Anterior cingulate cortex (tissue), 58 donors: ENCODE measurements at places on chromosomes 5 and 9.

- no peak for DNase-seq
Measured at GRCh38 chr9:130239363-130239695, 26.2 kb upstream of the HMCN2 start.

- DNase-seq: no peak
Measured at GRCh38 chr5:173884402-173885053, 3.6 kb upstream of the CPEB4 start.

- no peak for DNase-seq
Measured at GRCh38 chr9:105206496-105206820, 38.0 kb upstream of the SLC44A1 start.

GRCh38 chr5:148482697-148483462 lies 99.1 kb downstream of the FBXO38 start:
- no peak for DNase-seq

DNA sequence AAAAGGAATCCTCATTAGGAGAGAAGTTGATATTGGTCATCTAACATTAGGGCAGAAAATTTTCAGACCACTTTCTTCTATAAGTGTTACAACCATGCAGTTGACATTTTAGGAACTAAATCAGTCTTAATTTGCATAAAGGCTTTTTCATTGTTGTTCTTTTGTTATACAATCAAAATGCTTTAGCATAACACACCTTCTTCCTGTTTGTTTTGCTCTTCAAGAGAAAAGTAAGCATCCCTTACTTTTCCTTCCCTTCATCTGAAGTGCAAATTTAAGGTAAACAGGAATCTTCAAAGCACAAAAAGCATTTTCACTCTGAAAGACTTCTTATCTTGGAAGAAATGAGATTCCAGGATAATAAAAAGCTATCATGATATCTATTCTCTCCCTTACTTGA lies 273.6 kb downstream of the PTPRD start:
- DNase-seq: no peak

DNA sequence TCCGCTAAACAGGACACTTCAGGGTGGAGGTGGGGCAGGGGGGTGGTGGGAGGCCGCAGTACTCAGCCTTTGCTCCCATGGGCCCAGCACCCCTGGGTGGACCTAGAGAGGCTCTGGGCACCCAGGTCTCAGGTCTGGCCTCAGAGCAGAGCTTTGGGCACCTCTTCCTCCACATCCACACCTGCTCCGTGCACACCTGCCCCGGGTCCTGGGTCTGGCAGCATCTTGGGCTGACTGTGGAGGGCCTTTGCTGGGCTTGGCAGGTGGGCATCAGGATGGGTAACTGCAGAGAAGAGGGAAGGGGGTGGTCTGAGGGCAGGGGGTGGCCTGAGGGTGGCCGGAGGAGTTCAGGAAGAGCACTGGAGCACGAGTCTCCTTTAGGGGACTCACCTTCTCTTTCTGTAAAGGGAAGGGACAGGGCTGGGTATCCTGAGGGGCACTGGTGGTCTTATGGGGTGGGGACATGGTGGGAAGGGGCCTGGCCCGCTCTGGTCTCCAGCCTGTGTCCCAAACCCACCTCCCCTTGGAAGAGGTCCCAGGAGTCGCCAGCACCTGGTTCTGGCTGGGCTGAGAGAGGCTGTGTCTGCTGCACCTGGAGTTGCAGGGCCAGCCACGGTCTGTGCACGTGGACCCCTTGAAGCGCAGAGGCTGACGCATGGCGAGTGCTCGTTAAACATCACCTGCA lies 106.7 kb upstream of the IER5L start:
- DNase-seq: no peak

GRCh38 chr5:106311230-106311915 lies 1359.4 kb downstream of the EFNA5 start:
- no peak for DNase-seq

GRCh38 chr9:121765021-121765950 lies 113.9 kb downstream of the DAB2IP start:
- DNase-seq: no peak

DNA sequence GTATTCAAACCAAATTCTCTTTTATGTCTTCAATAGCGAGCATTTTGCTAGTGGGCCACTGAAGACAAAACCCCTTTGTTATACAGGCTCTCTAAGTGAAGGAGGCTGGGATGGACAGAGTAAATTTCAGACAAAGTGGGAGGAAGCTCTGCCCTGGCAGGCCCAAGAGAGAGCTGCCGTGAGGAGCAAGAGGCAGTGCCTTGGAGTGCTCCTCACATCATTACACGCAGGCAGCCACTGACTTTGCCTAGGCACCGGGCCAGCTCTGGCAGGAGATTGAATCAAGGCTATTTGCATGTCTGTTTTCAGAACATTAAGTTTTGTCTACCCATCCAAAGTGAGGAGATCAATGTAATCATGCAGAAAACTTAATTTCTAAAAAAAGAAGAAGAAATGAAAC lies 167.7 kb downstream of the CCDC192 start:
- peak; percentile 20 for DNase-seq

- no peak for DNase-seq
Measured at GRCh38 chr9:112784020-112784785, 33.6 kb downstream of the SNX30 start.

DNA sequence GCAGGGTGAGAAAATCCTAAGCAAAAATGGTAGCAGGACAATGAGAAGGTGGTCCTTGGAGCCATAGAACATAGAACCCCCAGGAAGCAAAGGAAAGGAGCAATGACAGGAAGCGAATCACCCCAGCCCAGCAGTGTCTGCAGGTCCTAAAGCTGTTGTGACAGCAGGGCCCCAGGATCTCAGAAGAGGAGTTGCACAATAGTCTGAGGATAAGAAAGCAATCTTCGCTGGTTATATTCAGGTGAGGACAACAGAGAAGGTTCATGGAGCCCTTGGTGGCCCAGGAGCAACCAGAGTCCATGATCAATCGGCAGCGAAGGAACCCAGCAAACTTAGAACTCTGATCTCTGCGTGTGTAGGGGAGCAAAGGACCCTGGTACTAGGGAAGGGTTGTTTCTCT lies 234.8 kb upstream of the IRX2 start:
- no peak for DNase-seq

DNA sequence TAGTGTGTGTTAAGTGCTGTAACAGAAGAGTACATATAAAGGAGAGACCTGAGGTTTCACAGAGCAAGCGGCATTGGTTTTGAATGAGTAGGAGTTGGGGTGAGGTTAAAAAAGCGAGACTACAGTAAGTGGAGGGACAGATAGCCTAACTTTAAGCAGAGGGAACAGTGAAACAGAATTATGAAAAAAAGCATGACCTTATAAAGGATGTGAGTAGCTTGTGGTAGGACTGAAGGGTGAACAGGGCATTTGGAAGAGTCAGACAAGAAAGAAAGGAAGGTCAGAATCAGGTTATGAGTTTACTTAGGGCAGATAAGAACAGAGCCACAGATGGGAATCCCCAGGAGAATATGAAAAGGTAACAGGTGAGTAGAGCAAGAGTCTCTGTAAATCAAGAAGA lies 22.5 kb downstream of the MSANTD3 start:
- DNase-seq: no peak

DNA sequence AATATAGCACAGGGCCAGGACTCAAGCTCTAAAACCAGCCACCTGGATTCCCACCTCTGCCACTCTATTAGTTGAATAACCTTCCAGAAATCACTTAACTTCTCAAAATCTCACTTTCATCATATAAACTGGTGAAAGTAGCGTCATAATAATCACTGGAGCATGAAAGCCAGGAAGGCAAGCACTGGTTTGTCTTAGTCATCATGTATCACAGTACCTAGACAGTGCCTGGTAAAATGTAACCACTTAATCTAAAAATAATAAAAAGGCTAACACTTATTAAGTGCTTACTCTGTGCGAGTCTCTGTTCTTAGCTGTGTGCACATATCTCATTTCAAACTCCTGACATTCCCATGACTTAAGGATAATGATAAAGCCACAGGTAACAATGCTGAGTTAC lies 109.4 kb downstream of the ASTN2 start:
- DNase-seq: no peak

DNA sequence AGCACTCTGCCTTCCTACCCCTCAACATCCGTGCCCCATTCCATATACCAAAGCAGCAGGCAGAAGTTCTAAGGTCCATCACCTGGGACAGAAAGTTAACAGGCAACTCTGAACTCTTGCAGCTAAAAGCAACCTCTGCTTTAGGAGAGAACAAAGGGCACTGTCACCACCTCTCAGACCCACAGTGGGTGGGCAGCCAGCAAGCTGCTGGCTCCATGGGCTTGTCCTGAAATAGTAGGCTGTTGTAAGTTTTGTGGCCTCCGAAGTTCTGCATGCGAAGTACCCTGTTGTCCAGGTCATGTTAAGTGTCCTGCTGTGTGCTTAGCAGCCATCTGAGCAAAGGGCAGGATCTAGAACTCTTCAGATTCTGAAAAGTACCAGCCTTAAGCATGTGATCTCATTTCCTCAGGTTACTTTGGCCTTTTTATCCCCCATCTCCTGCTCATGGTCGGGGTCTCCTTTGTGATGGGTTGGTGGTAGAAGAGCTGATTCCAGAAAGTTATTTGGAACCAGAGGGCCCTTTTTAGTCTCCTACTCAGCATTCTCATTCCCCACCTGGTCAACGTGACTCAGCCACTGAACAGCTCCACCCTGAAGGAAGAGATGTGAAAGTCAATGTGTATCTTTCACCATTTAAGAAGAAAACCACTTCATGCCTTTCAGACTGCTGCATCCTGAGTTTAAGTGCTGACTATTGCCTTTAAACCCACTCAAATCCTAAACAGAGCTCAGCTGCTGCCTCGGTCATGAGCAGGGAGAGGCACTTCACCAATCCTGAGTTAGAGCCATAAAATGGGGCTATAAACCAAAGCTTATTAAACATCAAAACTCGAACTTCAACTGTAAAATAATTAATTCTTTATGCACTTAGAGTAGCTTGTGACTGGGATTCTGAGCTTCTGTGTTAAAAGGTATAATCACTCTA lies 121.4 kb downstream of the DPYSL3 start:
- no peak for DNase-seq

DNA sequence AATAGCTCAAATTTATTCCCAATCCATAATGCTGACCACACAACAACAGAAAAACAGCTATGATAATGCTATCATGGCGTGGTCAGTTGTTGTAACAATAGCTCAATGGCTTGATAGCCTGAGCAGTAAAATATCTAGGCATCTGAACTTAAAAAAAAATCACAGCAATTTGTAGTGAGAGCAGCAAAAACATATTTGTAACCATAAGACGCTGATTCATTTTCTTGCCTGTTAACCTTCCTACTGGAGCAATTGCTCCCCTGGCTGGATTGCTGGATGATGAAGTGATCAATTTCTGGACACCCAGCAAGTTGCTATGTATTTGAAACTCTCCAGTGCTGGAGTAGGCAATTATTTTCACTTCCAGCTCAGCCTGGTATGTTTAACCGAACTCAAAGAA lies 115.1 kb downstream of the PCSK1 start:
- no peak for DNase-seq

- DNase-seq: no peak
Measured at GRCh38 chr9:136177224-136177623, 27.7 kb downstream of the LHX3 start.

- peak; percentile 7 for DNase-seq
Measured at GRCh38 chr5:68343421-68343826, 127.9 kb downstream of the PIK3R1 start.

- no peak for DNase-seq
Measured at GRCh38 chr9:116149844-116150243, 3.7 kb upstream of the PAPPA start.

DNA sequence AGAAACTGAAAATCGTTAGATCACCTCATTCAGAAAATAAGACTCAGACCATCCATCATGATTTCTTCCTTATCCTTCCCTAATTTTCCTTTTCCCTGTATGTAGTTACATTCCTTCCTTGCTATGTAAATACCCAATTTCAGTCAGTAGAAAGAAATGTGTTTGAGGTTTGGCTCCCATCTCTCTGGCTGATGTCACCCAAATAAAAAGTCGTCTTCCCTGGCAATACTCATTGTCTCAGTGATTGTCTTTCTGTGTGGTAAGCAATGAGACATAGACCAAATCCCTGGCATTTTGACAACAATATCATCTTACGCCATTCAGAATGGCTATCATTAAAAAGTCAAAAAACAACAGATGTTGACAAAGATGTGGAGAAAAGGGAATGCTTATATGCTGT lies 303.9 kb upstream of the EDIL3 start:
- DNase-seq: no peak

GRCh38 chr5:20368571-20369517 lies 380.8 kb upstream of the CDH18 start:
- DNase-seq: no peak
